ENCODE measurements at places on chromosomes 16 and 17.

DNA sequence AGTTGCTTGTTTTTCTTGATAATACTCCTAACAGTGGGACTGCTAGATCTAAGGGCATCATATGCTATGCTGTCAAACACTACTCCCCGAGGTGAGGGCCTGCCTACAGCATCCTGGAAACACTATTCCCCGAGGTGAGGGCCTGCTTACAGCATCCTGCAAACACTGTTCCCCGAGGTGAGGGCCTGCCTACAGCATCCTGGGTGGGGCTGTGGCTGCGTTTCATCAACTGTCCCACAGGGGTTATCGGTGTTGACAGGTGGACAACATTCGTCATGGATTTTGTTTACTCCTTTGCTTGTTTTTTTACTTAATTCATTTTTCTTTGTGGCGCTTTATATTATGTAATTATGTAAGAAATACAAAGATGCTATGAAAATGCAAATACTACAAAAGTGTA lies 22.5 kb downstream of the NPRL3 start:
- no peak for DNase-seq

GRCh38 chr17:66643815-66644710 lies 190.9 kb upstream of the CACNG5 start:
- peak; percentile 50 for DNase-seq

DNA sequence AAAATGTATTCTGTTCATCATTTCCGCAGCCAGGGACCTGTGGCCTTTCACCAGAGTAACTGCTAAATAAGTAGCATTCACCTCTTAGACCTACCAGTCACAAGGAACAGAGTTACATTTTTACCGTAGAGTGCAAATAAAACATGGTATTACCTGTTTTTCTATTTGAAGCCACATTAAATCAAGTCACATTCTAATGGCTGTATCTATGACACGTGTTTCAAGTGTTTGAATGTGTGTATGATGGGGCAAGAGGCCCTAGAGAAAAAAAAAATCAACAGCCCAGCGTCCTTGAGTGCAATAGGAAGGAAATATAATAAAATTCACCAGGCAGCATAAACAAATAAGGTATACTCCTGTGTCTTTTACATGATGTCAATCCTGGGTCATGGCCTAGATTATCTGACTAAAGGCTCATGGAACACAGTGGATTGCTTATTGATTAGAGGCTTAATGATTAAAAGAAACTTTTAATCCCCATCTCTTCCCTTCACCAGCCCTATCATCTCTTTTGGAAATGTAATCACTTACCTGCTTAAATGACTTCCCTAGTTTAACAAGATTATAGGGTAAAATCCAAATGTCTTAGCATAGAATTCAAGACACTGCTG lies 168.7 kb upstream of the CDH5 start:
- DNase-seq = no peak

GRCh38 chr17:64103391-64104364 lies 26.3 kb downstream of the ERN1 start:
- peak; percentile 66 for DNase-seq

- no peak for DNase-seq
Measured at GRCh38 chr16:89739383-89739782, 18.0 kb downstream of the ZNF276 start.

- peak; percentile 39 for DNase-seq
Measured at GRCh38 chr17:48909783-48910182, 1.6 kb downstream of the UBE2Z start.

GRCh38 chr17:7932483-7932891 lies 481 bp downstream of the CNTROB start:
- peak; percentile 35 for DNase-seq

DNA sequence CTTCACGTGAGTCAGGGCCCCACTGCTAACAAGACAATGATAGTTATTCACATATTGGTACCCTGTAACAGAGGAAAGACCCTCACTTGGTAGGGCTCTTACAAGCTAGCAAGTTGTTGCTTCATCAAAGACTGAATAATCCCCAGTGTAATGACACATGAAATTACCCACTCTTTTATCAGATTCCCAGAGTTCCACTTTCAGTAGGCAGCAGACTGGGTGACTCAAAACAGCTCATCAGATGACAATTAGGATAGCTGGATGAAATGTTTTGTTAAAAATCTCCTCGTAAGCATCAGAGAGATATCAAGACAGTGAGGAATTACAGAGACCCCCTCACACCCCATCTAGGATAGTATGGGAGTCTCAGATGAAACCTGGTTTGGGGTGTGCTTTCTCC lies 6.8 kb upstream of the OR1E2 start:
- DNase-seq = no peak

DNA sequence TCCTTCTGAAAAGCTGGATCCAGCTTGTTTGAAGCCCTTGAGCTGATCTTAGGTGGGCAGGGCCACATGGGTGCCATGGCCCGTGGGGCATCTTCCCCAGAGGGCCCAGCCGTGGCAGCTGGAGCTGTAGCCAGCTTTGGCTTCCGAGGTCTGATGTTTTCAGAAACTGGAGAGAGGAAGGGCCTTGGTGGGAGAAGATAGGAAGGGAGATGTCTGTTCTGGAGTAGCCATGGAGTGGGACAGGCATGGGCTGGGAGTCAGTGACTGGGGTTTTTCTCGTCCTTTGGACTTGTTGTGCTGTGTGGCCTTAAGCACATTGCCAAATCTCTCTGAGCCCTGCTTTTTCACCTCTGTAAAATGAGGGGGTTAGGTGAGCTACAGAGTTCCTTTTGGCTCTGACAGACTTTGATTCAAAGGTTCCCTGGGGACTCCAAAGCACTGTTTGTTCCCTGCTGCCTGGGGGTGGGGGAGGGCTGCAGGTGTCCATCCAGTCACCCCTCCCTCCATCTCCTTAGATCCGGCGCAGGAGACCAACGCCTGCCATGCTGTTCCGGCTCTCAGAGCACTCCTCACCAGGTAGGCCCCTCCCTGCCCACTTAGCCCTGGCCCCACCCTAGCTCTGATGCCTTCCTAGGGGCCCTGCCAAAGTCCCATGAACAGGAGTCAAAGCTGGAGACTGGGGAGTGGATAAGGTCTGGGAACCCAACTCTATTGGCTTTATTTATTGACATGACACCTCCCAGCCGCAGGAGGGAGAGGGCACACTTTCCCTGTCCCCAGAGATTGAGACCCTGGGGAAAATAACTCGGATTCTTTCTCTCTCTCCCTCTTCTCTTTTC lies 2.1 kb downstream of the PPP1R1B start:
- DNase-seq = no peak

Measured in iris pigment epithelial cell (primary cell).